Kidney (tissue), 22 donors: ENCODE measurements at places on chromosomes 7 and 10.

GRCh38 chr10:43961523-43962345, 313.1 kb upstream of the ZNF32 start:
- no peak for DNase-seq

DNA sequence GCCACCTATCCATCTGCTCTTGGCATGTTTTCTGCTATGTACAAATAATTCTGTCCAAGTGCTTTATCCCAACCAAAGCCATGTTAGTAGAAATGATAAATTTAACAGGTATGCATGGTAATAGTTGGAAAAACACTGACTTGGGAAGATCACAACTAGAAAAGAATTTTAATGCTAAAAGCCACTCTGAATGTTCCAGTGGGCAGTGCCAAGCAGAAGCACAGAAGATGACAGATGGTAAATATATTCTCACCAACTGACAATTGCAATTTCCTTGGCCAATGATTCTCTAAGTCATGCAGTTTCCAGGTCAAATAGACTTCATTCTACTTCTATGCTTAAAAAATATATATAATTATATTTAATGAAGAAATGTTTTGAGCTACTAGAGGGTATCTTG, 83.6 kb upstream of the SEMA3C start:
- no peak for DNase-seq

GRCh38 chr7:101554584-101555268, 74.4 kb downstream of the MYL10 start:
- no peak for DNase-seq

GRCh38 chr10:80463868-80464267, 9.8 kb downstream of the TSPAN14 start:
- DNase-seq, result no peak

- DNase-seq, result no peak
These were observed 139.0 kb upstream of the ADCY1 start for GRCh38 chr7:45435131-45435530.

DNA sequence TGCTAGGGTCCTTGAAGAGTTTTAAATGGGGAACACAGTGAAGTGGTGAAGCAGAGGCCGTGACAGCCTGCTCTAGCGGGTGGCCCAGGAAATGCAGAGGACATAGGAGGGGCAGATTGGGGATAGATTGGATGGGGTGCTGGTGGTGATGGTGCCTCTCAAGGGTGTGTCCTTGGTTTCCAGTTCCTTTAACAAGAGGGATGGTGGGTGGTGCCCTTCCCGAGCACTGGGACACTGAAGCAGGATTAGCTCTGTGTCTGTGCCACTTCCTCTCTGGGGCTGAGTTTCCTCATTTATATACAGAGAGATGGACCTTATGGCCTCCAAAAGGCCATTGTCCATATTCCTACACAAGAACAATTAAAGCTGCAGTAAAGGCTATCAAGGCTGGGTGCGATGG, 285.5 kb downstream of the TCF7L2 start:
- DNase-seq, result no peak

DNA sequence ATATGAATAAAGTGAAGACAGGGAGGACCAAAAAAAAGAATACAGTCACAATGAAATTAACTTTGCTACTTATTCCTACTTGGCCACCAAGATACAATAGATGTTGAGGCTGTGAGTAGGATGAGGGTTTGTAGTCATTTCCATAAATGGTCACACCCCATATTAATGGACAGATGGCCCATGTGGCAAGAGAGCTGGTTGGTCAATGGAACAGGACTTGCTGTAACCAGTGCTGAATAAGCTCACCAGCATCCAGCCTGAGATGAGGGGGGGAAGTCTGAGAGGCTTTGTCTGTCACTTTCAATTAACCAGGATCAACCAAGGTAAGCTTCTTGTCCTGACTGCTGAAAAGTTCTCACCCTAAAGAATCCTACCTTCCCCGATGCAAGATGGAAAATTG, 130.4 kb upstream of the KCNMA1 start:
- no peak for DNase-seq

GRCh38 chr10:130020651-130021382, 56.7 kb upstream of the EBF3 start:
- no peak for DNase-seq

- no peak for DNase-seq
These were observed 66.4 kb downstream of the TRUB1 start for GRCh38 chr10:115004236-115004862.

DNA sequence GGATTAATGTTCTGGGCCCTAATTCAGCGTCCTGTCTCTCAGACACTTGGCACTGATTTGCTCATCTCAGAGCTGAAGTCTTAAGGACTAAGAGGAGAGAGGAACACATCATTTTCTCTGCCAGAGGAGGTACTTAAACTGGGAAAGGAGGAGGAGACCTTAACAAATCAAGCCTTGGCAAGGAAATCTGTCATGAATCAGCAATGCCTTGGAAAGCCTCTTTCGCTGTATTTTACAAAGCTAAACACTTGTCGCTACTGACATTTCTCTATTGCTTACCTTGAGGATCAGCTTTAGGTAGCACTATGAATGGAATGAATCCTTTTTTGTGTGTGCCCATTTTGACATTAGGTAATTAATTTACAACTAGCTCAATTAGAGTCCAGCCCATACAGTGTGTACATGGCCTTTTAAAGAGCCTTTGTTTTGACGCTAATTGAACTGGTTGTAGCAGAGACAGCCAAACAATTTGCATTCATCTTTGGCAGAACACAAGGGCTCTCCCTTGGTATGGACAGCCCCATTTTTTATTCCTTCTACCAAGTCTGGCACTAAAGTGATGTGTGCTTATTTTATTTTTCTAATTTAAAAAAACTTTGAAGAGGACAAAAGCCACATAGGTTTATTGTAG, 37.4 kb downstream of the AUTS2 start:
- DNase-seq, result no peak

DNA sequence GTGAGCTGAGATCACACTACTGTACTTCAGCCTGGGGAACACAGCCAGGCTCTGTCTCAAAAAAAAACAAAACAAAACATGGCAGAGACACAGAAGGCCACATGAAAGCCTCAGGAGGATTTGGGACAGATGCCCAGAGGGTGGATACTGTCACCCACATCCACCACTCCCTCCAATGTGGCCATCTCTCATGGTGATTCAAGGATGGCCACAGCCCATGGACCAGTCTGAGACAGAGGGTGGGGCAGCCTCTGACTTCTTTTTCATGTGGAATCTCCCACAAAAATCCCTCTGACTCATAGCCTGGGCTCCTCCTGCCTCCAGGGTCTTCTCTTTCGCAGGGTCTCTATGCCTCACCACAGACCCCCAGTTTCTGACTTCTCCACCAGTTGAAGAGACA, 59.0 kb upstream of the GTF2I start:
- no peak for DNase-seq

- DNase-seq, result no peak
These were observed 127.7 kb downstream of the SRI start for GRCh38 chr7:88091988-88092675.

DNA sequence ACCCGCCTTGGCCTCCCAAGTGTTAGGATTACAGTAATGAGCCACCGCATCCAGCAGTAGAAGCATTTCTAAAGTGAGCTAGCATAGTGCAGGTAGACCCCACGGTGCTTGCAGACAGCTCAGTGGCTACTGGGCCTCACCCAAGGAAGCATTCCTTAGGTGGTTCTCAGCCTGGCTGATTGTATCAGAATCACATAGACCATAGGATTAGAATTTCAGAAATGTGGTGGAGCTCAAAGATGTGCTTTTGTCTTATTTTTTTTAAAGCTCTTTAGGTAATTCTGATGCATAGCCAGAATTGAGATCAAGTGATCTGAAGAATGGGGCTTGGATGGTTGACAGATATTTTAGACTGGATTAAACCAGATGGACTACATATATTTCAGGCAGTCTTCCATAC, 10.9 kb downstream of the ANLN start:
- DNase-seq, result no peak

DNA sequence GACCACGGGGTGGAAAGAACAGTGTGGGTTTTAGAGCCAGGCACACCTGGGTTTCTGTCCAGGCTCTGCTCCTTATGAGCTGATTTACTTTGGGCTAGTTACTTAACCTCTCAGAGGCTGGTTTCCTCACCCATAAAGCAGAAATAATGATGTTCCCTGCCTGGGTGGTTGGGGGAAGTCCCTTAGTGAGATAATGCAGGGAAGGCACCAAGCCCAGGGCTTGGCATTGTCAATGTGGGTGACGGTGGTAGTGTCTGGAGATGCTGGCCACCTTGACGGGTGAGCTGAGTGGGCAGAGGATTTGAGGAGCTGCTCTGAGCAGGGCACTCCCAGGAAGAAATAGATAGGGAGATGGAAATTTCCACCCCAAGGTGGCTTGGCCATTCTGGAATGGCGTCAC, 65.2 kb downstream of the SH2D4B start:
- DNase-seq, result no peak

DNA sequence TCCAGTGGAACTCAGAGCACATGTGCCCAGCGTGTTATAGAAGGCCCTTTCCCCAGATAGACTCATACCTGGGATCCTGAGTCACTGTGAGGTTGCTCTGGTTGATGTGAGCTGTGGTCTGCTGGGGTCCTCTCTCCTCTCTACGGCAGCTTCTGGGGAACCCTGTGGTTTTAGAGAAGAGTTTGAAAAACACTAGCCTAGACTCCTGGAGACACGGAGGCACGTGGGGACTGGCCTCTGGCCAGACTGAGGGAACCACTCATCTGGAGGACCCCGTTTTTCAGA, 10.3 kb downstream of the ZNF775 start:
- DNase-seq, result no peak

- DNase-seq, result no peak
These were observed 91.2 kb downstream of the ZNF22 start for GRCh38 chr10:45091968-45092367.

DNA sequence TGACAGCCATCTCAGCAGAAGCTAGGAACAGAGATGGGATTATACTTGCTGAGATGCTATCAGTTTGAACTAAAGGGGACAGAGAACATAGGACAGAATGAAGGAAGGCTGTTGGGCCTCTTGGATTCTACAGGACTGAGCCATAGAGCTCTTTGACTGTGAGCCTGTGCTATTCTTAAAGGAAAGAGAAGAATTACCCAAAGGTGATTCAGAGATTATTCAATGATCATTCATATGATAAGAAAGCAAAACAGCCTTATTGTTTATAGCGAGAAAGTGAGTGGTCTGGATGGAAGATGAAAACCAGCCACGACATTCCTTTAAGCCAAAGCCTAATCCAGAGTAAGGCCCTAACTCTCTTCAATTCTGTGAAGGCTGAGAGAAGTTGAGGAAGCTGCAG, 69.7 kb upstream of the NEUROD6 start:
- DNase-seq, result no peak

- no peak for DNase-seq
These were observed 28.0 kb downstream of the VPS26A start for GRCh38 chr10:69151984-69152383.

- no peak for DNase-seq
These were observed 29.4 kb downstream of the CTBP2 start for GRCh38 chr10:125130916-125131315.

- no peak for DNase-seq
These were observed 19.7 kb downstream of the ESYT2 start for GRCh38 chr7:158809596-158809995.

DNA sequence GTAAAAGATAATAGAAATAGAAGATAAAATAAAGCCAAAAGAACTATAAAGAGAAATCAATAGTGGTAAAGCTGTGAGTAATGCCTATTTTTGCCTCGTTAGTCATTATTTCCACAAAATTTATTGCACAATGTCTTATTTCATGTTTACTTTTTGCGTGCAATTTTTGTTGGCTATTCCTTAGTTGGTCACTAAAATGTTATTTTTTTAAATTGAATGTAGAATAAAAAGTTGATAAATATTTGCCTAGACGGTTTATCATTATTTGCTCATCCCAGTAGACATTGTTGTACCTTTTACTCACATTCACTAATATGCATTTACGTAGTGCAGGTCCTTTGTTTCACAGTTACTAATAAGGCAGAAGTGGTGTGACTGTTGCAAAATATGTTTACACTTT, 227.8 kb upstream of the BMPER start:
- DNase-seq, result no peak

DNA sequence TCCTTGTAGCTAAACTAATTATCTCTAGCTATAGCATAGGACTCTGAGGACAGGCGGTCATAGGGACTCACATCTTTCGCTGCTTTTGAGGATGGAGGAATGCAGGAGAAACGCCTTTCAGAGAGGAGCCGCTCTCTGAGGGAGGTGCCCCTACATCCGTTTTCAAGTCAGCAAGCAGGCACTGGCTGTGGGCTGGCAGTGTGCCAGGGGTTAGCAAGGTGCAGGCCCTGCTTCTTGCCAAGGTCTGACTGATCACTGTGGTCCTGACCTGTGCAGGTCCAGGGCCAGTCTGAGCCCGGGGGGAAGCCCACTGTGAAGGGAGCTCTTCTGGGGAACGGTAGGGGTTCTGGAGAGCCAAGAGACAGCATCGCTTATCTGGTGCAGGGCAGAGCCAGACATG, 89.4 kb downstream of the SH3PXD2A start:
- no peak for DNase-seq

DNA sequence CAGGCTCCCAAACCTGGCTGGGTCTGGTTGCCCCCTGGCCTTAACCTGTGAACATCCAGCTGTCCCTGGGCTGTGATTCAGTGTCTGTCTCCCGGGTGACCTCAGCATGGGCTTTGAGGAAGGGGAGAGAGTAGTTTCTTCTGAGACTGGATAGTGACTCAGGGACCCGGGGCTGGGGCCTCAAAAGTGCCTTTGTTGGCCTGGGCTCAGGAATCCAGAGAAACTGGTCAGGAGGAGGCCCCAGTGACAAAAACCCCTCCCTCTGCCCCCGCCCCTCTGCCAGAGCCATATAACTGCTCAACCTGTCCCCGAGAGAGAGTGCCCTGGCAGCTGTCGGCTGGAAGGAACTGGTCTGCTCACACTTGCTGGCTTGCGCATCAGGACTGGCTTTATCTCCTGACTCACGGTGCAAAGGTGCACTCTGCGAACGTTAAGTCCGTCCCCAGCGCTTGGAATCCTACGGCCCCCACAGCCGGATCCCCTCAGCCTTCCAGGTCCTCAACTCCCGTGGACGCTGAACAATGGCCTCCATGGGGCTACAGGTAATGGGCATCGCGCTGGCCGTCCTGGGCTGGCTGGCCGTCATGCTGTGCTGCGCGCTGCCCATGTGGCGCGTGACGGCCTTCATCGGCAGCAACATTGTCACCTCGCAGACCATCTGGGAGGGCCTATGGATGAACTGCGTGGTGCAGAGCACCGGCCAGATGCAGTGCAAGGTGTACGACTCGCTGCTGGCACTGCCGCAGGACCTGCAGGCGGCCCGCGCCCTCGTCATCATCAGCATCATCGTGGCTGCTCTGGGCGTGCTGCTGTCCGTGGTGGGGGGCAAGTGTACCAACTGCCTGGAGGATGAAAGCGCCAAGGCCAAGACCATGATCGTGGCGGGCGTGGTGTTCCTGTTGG, at the start of gene CLDN4:
TSS of gene CLDN4 (plus strand) at position 316 of the 903 bp plus-strand sequence. CDS start at position 522, 206 bp downstream.
- DNase-seq, result peak; percentile 93

GRCh38 chr7:17289074-17289645, 9.3 kb upstream of the AHR start:
- no peak for DNase-seq

GRCh38 chr10:73206385-73206784, 38.5 kb downstream of the FAM149B1 start:
- DNase-seq, result no peak

GRCh38 chr7:46007990-46008643, 87.0 kb upstream of the IGFBP3 start:
- DNase-seq, result no peak
